ENCODE measurements at places on chromosomes 1 and 21.

DNA sequence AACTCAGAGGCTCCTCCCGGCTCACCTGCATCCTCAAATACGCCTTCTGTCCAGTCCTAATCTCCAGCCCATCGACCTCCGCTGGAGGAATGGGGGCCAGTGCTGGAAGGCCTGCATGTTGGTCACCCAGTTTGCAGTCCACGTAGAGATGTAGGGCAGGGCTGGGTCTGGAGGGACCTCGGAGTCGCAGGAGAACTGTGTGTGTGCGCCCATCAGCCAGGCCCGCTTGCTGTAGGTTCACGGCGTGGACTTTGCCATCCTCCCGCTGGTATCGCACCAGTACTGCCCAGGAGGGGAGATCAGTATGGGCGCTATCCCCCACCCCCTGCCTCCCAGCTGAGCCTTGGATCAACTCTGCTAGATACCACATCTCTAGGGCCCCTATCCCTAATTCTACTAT is 2.7 kb downstream of the THBS3 start:
- no peak for DNase-seq

DNA sequence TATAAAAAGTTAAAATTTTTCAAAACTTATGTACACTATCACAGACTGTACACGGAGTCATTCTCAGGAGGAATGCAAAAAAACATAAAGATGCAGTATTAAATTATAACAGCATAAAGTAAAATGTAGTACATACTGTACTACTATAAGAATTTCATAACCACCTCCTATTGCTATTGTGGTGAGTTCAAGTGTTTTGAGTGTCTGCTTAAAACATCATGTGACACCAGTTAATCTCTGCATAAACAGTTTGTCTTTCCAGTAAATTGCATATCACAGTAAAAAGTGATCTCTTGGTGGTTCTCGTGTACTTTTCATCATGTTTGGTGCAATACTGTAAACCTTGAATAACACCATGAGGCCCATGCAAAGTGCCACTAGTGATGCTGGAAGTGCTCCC is 45.2 kb downstream of the SDCCAG8 start:
- no peak for DNase-seq

- no peak for DNase-seq
Measured at GRCh38 chr1:65493802-65494201, 73.3 kb downstream of the LEPR start.

- DNase-seq = no peak
Measured at GRCh38 chr1:176466514-176466913, 3.5 kb downstream of the PAPPA2 start.

- DNase-seq = no peak
Measured at GRCh38 chr1:81596341-81596740, 204.4 kb upstream of the ADGRL2 start.

DNA sequence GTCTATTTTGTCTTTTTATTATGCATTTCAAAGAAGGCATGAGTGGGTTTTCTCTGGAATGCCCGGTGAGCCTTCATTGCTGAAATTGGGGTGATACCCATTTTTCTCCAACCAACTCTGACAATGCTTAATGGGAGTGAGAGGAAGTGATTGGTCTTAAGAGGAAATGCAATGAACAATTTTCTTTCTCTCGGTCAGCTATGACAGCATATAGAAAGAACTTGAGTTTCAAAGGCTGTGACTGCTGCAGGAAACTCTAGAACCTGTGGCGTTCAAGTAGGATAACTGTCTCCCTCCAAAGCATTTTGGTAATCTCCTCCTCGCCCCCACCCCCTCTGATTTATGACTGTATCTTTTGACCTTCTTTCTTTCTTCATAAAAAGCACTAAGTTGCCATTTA is 155.9 kb downstream of the LYPLAL1 start:
- DNase-seq = no peak

DNA sequence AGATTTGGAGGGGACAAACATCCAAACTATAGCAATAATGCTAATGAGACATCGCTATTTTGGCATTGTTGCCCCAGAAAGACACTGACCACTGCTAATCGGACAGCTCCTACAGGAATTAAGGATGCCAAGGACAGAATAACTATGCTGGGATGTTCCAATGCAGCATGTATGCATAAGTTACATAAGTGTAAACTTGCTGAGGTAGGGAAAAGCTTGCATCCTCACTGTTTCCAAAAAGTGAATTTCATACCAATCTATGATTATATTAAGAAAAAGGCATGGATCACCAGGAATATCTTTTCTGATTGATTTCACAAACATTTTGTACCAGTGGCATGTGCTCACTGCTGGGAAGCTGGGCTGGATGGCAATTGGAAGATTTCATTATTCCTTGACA is 45.8 kb upstream of the RALGPS2 start:
- DNase-seq = no peak

DNA sequence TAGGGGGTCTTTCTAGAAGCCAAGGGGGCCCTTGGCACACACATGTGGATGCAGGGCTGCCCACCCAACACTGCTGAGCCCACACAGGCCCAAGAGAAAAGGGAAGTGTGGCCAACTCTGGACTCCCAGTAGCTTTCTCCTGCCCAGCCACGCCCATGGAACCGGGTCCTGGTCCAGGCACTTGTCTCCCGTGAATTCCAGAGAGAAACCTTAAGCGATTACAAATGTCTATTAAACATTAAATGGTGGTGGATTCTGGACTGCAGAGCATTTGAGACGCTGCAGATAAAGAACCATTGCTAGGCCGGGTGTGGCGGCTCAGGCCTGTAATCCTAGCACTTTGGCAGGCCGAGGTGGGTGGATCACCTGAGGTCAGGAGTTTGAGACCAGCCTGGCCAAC is 100.6 kb upstream of the ARHGEF16 start:
- no peak for DNase-seq

DNA sequence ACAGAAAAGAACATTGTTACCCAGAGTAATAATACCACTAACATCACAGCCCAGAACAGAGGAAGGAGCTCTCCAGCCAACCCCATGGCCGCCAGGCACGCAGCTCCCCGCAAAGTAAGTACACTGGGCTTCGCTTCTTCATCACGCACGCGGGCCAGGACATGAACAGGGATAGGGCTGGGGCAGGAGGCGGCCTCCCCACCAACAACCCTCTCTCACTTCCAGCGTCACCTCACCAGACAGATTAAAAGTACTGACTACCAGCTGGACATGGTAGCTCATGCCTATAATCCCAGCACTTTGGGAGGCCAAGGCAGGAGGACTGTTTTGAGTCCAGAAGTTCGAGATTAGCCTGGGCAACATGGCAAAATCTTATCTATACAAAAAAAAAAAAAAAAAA is 78.3 kb downstream of the NPHP4 start:
- no peak for DNase-seq

DNA sequence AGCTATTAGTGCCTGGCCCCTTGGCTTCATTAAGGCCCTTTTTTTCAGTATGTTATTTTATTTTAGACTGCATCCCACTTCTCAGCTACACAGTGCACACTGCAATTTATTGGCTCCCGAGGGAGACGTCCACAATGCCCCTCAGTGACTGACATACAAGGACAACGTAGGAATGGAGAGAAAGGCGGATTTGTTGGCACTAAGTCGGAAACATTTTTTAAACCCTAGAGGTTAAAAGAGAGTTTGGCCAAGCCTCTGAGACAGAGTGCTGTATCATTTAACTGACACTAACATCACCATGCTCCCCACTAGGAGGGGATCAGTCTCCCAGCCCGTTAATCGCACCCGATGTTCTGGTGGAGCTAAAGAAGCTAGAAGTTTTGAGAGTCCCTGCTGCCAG is 45.7 kb upstream of the FOXD3 start:
- no peak for DNase-seq

DNA sequence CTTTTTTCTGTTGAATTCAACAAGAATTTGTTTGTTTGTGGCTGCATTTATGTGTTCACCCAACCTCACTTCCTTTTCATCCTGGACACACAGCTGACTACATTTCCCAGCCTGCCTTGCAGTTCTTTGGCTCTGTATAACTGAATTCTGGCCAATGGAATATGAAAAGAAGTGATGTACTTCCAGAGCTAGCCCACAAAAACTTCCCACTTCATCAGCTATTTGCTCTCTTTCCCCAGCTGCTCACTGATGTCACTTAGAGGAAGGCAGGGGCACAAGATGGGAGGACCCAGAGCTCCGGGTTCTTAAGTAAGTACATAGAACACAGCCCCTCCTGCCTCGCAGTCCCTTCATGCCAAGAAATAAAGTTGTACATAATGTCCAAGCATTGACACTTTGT is 235.0 kb upstream of the FGGY start:
- no peak for DNase-seq

GRCh38 chr1:17094664-17095063 is 24.6 kb downstream of the PADI2 start:
- DNase-seq = no peak

- DNase-seq = no peak
Measured at GRCh38 chr1:47703156-47703825, 265.4 kb downstream of the FOXD2 start.

DNA sequence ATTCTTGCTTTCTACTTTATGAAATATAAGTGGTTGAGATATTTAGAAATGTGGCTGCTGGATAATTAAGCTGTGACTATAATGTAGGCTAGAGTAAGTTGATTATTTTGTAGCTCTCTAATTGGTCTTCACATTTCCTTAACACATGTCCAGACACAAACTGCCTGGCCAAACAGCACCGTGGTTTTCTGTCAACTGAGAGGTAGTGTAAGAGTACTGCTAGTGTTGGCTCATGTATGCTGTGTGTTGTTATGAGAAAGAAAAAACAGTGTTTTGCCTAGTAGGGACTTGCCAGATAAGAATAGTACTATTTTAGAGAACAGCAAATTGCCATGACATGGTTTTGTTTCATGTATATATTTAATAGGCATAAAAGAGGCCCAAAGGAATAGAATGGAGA is 37.1 kb downstream of the TMED5 start:
- no peak for DNase-seq

DNA sequence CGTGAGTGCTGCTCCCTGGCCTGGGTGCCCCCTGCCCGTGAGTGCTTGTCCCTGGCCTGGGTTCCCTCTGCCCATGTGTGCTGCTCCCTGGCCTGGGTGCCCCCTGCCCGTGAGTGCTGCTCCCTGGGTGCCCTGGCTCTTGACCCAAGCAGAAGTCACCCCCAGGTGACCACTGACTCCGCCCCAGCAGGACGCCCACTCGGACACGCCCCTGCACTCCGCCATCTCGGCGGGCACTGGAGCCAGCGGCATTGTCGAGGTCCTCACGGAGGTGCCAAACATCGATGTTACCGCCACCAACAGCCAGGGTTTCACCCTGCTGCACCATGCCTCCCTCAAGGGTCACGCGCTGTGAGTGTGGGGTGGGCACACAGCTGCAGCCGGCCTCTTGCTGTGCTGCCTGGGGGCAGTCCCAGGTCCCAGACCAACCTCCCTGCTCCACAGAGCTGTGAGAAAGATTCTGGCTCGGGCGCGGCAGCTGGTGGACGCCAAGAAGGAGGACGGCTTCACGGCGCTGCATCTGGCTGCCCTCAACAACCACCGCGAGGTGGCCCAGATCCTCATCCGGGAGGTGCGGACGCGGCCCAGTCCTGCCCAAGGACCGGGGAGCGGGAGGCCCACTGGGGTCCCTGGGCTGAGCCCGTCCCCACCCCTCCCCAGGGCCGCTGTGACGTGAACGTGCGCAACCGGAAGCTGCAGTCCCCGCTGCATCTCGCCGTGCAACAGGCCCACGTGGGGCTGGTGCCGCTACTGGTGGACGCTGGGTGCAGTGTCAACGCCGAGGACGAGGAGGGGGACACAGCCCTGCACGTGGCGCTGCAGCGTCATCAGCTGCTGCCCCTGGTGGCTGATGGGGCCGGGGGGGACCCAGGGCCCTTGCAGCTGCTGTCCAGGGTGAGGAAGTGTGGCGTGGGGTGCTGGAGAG is 3.9 kb upstream of the MMP23B start:
- no peak for DNase-seq

- DNase-seq = no peak
Measured at GRCh38 chr1:185681034-185681633, 53.1 kb upstream of the HMCN1 start.

- no peak for DNase-seq
Measured at GRCh38 chr1:91224878-91225277, 179.8 kb downstream of the HFM1 start.

DNA sequence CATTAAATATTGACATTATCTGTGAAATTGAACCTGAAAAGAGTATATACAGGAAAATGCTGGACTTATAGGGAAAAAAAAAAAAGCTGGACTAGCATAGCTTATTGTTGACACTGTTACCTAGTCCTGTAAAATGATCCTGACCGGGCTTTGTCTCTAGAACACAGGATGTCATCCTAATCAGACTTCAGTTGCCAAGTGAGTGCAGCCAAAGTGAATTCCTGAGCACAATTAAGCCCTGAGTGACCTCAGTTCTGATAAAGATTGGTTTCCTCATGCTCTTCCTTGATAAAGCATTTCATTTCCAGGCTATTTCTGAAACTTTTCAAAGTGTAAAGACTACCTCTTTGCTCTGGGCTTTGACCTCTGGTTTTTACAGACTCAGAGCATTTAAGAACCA is 19.8 kb downstream of the SELP start:
- DNase-seq = no peak

GRCh38 chr1:230549625-230550024 is 92.7 kb upstream of the COG2 start:
- DNase-seq = no peak

GRCh38 chr1:98345417-98345816 is 316.1 kb upstream of the SNX7 start:
- DNase-seq = no peak

- no peak for DNase-seq
Measured at GRCh38 chr1:198680174-198680875, 41.5 kb downstream of the PTPRC start.

DNA sequence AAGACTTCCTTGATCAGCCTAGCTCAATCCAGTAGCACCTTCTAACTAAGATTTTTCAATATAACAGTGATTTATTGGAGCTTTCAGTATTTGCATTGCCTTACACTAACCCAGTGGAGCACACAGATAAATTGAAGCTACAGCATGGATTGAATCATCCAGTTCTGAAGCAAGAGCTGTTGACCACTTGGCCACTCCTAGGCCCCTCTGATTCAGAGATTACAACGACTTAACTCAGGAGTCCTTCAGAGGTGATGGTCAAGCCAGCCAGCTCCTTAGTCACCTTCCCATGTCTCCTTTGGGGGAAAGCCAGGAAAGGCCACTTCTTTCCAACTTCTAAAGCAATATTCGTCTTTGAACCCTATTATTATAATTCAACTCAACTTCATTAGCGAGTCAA is 151.8 kb downstream of the TENT5C start:
- no peak for DNase-seq

DNA sequence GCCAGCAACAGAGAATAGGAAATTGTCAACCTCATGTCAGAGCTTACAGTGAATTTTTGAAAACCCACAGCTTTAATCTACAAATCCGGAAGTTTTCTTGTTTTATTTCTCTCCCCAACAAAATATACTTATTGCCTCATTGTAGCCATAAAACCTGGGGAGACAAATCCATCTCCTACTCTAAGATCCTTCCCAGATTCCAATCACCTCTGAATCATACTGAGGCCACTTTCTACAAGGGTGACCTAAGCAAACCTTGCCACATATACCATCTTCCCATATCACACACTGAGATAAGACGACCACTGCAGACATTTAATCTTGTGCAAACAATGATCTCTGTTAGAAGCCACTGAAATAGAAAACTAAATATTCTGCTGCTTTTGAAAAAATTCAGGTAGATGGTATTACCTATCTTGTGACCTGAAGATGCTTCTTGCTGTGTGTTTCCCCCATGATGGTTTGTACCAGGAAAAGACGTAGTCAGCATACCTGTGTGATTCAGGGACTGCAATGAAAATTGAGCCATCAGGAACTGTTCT is 171.5 kb upstream of the DUSP10 start:
- DNase-seq = no peak
